ENCODE measurements at places on chromosomes 3 and 15.

- no peak for DNase-seq
Observed at GRCh38 chr3:157919319-157919887, 186.8 kb downstream of the SHOX2 start.

- no peak for DNase-seq
Observed at GRCh38 chr15:45572617-45573016, 14.6 kb upstream of the BLOC1S6 start.

GRCh38 chr3:180277041-180277440, 240.3 kb upstream of the PEX5L start:
- no peak for DNase-seq

GRCh38 chr15:89165677-89166076, 55.7 kb downstream of the RLBP1 start:
- no peak for DNase-seq

DNA sequence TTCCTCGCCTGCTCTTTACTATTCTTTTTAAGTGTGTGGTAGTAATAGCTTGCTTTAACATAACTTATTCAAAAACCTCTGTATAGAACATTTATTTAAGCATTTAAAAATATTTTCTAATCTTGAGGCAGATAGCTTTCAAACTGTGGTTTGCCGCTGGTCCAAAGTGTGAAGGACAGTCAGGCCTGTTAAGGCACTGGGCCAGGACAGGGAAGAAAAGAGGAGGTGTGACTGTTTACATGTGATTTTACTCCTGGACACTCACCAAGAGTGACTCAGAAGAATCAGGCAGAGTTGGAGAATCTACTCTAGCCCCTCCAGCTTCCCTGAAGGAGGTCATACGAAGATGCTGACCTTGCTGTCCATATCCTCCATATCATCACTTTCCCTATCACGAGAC, 44.7 kb downstream of the CEP152 start:
- DNase-seq = no peak

DNA sequence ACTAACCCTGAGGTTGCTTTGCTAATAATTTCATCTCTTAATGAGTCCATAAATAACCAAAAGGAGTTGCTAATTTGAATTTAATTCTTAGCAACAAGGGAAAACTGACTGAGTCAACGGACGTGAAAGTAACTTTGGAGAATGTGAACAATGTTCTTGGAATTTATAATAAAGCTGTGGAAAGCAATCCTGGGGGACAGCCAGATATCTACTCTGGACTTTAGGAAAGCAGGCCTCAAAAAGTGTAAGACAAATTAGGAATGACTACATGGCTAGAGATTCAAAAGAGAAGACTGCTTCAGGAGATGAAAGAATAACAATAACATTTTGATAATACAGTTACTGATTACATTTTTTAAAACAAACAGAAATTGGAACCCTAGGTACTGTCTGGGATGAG, 318.4 kb upstream of the COL8A1 start:
- no peak for DNase-seq

DNA sequence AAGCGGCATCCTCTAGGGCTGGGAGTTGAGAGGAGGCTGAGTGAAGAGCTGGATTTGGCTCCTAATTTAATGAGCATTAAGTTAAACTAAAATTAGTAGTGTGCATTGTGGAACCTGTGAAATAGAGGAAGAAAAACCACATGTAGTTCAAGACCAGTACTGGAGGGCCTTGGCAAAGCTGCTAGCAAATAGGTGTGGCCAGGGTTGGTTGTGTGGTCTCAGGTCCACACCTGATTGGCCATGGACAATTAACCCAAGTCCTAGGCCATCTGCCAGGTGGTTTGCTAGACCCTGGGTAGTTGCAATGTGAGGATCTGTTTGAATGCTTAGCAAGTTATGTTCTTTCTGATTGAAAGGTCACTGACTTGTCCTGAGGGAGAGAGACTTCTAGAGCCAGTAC, 275.5 kb downstream of the PDCD6IP start:
- no peak for DNase-seq

DNA sequence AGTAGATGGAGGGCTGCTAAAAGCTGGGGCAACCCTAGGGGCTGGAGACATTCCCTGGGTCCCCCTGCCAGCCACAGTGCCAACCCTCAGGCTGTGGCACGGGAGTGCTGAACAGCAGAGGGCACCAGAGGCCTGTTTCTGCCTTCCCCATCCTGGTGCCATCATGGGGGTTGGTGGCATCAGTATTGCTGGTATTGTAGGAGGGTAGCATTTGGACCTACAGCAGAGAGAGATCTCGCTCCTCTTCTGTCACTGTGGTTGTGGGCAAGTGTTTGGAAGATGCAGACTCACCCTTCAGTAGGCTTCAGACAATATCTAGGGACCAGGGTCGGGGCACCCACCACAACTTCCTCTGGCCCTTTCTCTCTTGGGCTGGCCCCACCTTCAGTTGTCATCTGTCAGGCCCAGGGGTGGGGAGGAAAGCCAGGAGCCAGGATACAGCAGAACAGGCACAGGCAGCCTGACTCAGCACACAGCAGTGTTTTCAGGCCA, 123.5 kb downstream of the RPLP1 start:
- DNase-seq = peak; percentile 70

GRCh38 chr3:141796889-141797781, 33.9 kb downstream of the GRK7 start:
- no peak for DNase-seq

DNA sequence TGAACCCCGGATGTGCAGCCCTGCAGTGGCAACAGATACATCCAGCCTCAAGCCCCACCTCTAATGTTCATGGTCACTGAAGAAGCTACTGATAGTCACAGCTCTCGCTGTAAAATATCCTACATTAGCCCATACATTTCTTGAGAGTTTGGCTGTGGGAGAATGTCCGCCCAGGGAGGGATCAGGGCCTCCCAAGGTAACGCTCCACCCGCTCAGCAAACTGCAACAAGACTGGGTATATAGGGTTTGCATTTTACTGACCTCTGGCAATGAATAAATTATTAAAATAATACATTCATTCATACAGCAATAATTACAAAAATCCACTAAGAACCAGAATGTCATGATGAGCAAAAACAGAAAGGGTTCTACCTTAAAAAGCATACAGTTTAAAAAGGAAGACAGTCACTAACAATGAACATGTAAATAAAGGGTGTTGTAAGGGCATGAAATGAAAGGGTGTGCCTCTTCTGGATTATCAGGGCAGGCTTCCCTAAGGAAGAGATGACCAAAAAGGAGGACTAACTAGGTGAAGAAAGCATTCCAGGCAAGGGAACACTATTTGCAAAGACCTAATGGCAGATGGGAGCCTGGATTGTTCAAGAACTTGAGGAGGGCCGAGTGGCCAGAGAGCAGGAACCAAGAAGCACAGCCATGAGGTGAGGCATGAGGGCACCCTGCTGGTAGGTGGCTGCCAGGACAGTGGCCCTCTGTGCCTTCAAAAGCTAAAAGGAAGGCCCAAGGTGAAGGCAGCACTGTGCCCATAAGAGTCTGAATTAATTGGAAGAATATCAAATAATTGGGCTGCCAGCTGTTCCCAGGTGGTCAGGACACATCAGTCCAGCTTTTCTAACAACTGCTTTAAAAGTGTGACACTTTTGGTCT, 28.1 kb upstream of the CTDSPL start:
- no peak for DNase-seq

- no peak for DNase-seq
Observed at GRCh38 chr15:68693071-68693470, 114.3 kb downstream of the CORO2B start.

- no peak for DNase-seq
Observed at GRCh38 chr3:195154111-195154791, 116.7 kb downstream of the XXYLT1 start.

DNA sequence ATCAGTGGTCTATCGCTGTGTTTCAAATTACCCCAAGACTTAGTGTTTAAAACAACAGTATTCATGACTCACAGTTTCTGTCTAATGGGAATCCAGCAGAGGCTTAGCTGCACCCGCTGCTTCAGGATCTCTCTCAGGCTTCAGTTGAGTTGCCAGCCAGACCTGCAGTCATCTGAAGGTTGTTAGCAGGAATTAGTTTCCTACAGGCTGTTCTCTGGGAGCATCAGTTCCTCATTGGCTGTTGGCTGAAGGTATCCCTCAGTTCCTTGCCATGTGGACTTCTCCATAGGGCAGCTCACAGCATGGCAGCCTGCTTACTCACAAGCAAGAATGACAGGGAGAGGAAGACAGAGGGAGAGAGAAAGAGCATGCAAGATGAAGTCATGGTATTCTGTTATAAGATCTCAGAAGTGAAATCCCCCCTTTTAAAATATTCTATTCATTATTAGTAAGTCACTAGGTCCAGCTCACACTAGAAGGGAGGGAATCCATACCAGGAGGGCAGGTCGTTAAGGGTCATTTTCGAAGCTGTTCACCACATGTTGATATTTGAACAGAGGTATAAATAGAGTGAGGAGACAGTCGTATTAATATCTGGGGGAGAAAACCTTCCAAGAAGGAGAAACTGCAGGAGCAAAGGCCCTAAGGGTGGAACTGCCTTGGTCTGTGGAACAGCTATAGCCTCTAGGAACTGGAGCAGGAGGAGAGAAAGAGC, 473.9 kb upstream of the PPP2R3A start:
- DNase-seq = no peak

DNA sequence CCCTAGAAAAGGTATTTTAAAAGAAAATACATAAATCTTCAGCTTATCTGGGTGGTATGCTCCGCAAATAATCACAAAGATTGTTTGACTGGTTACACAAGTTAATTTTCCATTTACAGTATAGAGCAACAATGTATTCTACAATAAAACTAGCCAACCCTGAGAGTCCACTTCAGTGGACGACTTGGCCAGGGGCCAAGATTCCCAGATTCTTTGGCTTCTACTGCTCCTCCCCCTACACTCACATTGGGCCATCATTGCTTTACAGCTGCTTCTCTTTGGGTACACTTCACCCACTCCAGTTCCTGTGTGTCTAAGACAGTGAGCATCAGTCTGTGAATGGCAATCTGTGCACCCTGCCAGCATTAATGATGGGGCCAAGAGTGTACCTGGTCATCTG, 17.2 kb upstream of the PRICKLE2 start:
- DNase-seq = no peak

DNA sequence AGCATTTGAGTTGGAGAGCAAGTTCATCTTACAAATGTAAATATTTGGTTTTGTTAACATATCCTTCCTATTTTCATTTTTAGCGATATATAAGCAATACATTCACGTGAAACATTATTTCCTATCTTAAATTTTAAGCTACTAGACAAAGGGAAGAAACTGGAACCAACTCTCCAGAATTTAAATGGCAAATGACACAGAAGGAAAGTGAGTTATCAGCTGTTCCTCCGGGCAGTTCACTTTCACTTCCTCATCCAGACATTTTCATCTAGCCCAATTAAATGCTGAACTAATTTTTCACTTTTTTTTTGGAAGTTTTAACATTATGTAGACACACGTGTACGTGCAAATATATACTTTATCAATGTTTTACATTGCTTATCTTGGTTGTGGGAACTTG, 58.7 kb downstream of the MORC1 start:
- no peak for DNase-seq

DNA sequence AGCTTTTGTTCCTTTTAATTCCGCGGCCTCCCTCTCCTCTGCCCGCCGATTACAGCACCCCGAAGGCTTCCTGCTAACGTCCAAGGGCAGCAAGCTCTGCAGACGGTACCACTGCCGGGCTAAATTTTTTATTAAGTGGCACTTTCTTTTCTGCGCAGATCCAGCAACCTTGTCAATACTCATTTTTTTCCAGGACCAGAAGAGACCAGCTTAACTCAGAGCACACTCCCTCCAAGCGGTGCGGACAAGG, 542 bp upstream of the MEIS2 start:
- peak; percentile 59 for DNase-seq

- no peak for DNase-seq
Observed at GRCh38 chr3:156181509-156181908, 61.1 kb downstream of the KCNAB1 start.

GRCh38 chr15:101207867-101208288, 44.0 kb downstream of the CHSY1 start:
- no peak for DNase-seq

DNA sequence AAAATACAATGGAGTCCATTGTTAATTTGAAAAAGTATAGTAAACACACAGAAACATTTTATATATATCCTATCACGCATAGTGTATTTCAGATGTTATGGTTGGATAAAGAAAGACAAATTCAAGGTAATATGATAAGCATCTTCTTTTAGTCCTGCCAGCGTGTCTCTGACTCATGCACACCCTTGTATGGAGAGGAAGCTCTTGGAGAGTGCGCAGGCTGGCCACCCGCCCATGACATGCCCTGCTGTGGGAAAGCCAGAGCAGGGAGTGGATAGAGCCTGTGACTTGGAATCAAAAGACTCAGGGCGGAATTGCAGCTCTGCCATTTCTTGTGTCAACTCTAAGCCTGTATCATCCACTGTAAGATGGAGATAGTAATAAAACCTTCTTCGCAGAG, 23.0 kb upstream of the COPG1 start:
- no peak for DNase-seq

DNA sequence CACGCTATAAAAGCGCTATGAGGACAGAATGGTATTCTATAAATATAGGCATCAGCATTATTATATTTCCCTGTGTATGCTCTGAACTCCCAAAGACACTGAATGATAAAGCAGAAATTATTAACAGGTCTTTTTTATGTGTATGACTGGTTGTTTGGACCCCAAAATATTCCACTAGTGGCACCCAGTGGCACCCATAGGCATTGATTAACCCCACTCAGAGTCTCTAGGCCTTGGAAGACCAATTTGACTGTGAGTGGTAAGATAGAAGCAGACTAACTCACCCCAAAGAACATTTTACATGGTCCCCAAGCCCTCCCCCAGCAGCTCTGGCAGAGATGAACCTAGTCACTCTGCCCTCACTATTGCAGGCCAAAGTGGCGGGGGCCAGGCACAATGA, 45.4 kb upstream of the UBE2E1 start:
- DNase-seq = no peak

GRCh38 chr15:61857169-61857829, 202.9 kb downstream of the VPS13C start:
- DNase-seq = no peak

DNA sequence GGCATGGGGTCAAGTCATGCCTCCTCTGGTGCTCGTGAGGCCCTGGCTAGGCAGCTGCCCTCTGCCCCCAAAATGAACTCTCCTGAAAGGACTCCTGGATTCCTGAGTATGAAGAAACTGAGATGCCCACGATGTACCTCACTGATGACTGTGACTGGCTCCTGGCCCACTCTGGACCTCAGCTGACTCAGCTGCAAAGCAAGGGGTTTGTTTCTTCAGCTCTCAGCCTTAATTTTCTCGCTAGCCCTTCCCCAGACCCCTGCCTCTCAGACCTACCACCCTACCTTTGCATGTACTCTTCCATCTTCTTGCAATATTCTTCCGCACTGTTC, 5.2 kb upstream of the GNAI2 start:
- DNase-seq = no peak

DNA sequence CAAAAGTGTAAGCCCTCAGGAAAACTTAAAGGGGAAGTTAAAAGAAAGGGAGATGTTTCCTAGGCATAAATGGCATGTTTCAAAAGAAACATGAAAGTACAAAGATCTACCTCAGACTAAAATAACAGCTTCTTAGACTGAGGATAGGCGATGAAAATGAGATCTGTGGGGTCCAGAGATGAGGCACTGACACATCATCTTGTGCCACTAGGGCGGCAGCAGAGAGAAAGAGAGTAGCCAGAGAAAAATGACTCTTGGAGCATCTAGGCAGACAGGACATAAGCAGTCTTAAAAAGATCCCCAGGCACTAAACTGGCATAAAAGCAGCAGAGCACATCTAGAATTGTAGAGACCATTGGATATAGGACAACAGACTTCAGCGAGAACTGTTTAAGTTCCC, 42.5 kb upstream of the RFX7 start:
- DNase-seq = no peak

GRCh38 chr3:197309528-197310361, 11.3 kb upstream of the DLG1 start:
- no peak for DNase-seq

Data from NCI-H2081 (cell line).